DMS153 (cell line): ENCODE measurements at places on chromosomes 6 and 20.

GRCh38 chr6:148523048-148523447, 180.4 kb downstream of the SASH1 start:
- no peak for DNase-seq

DNA sequence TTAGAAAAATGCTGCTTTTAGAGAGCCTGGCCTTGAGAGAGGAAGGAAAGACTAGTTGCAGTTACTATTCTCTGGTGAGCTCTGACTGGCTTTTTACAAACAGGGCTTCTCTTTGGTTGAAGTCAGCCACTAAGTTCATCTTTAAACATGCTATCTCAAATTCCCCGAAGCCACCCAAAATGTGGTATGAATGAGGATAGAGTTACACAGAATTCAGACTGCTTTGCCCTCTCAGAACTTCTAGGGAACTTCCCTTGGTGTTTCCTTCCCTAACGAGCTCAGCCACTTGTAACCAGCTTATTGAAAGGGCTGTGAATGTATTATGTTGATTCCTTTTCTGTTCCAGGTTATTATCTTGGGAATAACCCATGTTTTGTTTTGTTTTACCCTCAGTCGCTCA, 73.5 kb downstream of the EFHC1 start:
- no peak for DNase-seq

DNA sequence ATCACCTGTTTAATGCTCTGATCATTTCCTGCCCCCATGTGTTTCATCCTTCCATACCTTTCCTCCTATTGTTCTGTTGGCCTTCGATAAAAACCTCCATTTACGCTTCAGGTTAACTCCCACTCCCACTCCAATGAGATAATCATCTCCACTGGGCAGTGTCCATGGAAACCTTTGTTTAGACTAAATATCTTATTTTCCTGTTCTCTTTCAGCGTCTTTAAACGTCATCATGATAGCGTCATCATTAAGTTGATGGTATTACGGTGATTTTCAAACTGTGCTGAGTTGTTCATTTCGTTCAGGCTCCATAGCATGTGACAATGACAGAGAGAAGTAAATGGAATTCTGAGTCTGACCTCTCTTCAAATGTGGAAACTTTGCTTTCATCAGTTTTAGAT, 970.5 kb upstream of the SLC35B3 start:
- no peak for DNase-seq

- no peak for DNase-seq
Observed at GRCh38 chr6:127090051-127090450, 28.4 kb upstream of the RSPO3 start.

GRCh38 chr6:84902354-84902928, 138.0 kb upstream of the TBX18 start:
- DNase-seq = no peak

DNA sequence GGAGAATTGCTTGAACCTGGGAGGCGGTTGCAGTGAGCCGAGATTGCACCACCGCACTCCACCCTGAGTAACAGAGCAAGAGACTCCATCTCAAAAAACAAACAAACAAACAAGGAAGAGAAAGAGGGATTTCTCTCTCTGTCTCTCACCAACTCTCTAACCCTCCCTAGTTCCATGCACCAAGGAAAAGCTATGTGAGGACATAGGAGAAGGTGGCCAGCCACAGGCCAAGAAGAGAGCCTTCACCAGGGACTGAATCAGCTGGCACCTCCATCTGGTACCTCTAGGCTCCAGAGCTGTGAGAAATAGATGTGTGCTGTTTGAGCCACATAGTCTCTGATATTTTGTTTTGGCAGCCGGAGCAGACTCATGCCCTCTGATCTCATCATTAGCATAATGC, 9.0 kb upstream of the FAM110A start:
- no peak for DNase-seq

GRCh38 chr6:22878706-22879105, 309.3 kb downstream of the HDGFL1 start:
- DNase-seq = no peak

- DNase-seq = no peak
Observed at GRCh38 chr6:15585760-15586214, 77.0 kb downstream of the DTNBP1 start.
